ENCODE measurements at places on chromosomes 7 and 10.

DNA sequence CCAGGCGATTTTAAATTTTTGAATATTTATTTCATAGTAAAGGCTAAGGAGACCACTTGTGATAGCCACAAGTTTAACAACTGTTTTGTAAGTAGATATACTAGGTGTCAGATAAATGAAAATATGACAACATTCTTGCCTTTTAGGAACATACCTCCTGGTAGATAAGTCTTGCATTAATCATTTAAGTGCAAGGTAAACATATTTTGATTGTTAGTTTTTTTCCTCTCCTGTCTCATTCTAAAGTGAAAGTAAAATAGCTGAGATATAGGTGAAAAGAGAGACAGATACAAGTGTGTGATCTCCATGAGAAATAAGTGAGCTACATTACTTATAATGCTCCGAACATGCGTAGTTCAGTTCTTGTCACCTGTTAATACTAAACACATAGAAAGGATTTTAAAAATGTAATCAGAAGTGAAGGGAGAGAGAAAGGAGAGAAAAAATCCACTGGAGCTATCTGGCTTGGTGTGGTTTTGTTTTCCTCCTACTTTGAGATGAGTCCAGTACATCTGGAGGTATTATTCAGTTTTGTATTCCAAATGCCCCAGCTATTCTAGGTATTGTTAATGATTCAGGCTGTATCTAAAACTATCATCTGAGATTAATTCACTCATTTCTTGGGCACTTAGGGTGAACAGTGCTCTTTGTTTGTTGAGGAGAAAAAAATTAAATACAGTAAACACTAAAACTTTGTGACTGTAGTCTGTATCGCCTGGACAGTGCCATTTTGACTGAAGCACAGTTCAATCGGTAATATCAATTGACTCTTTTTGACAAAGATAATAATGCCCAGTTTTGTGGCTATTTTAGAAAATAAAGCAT, 21.2 kb downstream of the GLCCI1 start:
- DNase-seq, result no peak

- no peak for DNase-seq
Observed at GRCh38 chr10:98910546-98910945, 325.1 kb downstream of the HPSE2 start.

DNA sequence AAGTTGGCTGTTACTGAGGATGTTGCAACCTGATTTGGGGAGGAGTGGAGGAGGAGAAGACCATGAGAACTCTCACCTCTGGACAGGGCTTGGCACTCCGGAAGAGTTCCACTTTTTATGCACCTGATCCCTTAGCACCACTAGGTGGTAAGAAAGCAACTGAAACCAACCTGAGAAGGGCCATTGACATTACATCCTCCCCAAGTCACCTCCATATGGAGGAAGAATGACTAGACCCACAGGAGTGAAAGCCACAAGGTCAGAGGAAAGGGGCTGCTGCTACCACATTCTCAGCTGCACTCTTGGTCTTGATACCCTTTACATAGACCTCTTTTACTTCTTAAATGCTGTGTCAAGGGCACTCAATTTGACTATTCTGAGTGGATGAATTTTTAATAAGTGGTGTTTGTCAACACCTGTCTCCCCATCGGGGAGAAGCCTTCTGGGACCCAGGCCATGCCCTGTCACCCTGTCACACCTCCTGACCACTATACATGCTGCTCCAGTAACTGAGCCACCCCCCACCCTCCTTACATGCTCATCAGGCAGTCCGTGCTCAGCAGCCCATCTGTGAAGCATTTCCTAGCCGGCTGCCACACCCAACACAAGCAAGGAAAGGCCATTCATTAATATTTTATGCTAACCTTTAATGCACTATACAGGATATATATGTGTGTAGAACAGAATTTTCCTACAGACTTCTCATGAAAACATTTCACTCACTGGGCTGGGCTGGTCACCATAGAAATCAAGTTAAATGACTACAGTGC, 362.9 kb downstream of the GFRA1 start:
- no peak for DNase-seq

- DNase-seq, result no peak
Observed at GRCh38 chr10:119518936-119519335, 23.6 kb downstream of the RGS10 start.

DNA sequence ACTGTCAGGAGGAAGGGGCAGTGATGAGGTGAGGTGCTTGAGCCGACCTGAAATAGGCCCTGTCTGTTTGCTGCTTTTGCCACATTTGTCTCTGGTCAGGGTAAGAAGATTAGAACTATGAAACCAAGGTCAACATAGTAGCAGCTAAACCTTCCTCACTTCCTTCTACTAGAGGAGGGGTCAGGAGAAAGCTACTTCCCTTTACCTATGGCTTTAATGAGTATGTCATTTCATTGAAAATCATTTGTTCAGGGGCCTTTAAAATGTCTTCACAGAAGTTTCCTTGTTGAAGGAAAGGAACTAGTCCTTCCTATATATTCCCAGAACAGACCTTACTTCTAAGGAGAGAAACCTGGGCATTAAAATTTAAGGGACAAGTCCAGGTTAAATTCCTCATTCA, 19.0 kb downstream of the HYAL4 start:
- no peak for DNase-seq

GRCh38 chr10:46514899-46515298, 41.6 kb downstream of the GPRIN2 start:
- DNase-seq, result no peak

DNA sequence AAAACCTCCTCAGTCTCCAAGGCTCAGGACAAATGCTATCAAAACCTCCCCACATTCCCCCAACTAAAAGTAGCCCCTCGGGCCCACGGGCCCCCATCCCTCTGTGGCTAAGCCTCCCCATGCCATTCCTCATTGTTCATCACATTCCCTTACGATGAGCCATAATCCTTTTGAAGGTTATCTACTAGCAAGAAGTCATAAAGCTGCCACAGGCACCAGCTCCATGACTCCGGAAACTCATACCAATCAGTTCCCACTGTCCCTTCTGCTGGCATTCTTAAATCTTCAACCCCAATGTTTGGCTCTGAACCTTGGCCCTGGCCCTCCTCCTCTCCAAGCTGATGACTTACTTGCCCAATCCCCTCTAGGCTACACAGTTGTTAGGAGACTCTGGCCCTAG, 19.4 kb upstream of the TM9SF3 start:
- no peak for DNase-seq

GRCh38 chr7:3520206-3520605, 219.2 kb downstream of the SDK1 start:
- DNase-seq, result no peak

- no peak for DNase-seq
Observed at GRCh38 chr7:128100949-128101713, 69.9 kb upstream of the LRRC4 start.

GRCh38 chr10:63767138-63767801, 246.1 kb downstream of the REEP3 start:
- no peak for DNase-seq

DNA sequence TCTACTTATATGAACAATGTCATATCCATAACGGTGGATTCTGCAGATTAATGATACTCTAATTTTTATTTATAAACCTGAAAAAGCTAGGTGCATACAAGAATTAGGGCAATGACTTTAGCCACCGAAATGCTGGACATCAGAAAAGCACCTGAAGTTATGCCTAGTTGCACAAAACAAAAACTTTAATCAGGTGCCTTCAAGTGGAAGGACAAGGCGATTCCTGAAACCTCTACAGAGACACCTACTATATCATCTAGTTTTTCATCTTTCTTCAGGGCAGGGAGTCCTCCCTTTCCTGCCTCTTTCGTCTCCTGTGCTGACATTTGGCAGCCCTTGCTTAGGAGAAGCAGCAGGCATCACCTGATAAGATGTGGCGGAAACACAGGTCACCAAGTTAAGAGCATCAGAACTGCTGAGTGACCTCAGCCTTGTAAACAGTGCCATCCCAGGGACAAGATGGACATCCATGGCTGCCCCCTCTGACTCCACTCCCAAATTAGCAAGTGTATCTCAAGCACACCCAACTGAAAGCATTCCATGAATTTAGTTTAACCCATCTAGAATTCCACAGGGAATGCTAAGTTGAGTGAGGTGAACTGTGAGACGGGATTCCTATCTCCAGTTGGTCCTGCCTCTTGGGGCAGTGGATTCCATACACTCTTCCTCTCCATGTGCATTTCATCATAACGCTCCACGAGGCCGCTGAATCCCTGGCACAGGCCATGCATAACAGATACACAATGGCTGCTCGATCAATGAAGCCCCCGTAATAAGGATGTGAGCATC, 5.8 kb downstream of the ITPRIP start:
- DNase-seq, result no peak

DNA sequence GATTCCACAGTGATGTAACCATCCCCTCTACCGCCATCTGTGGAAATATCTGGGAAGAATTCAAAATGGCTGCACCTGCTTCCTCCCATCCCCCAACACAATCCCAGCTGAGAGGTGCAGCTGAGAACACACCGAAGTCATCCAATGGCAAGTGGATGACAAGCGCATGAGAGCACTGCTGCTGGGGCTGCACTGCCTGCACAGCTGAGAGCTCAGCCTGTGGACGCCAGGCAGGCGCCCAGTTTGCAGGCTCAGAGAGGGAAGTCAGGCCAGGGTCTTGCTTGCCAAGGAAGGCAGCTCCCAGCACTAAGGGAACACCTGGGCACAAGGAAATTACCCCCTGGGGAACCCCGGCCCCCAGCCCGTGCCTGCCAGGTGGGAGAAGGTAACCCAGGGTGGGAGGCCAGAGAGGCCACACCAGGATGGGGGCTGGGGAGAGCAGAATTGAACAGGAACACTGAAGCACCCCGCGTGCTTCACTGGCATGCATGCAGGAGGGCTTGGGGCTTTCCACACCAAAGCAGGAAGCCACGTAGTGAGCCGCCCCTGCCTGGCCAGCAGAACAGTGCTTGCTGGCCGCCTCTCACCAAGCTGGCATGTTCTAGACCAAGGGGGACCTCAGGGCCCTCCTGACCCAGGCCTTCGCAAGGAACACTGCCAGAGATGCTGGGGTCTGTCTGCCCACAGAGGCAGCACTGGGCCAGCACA, 46.2 kb downstream of the FAM53B start:
- DNase-seq, result no peak

GRCh38 chr10:102086196-102086595, 21.0 kb downstream of the HPS6 start:
- no peak for DNase-seq

- DNase-seq, result no peak
Observed at GRCh38 chr7:106327538-106328481, 43.0 kb upstream of the NAMPT start.

DNA sequence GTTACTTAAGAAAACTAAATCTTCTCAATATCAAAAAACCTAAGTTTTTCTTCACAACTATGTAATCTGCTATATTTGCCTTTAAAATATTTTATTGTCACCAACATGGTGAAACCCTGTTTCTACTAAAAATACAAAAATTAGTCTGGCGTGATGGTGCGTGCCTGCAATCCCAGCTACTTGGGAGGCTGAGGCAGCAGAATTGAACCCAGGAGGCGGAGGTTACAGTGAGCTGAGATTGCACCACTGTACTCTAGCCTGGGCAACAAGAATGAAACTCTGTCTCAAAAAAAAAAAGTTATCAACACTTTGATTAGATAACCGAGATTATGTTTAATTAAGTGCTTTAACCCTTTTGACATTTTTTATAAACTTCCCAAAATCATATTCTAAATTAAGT, 28.3 kb upstream of the CLDN4 start:
- no peak for DNase-seq

DNA sequence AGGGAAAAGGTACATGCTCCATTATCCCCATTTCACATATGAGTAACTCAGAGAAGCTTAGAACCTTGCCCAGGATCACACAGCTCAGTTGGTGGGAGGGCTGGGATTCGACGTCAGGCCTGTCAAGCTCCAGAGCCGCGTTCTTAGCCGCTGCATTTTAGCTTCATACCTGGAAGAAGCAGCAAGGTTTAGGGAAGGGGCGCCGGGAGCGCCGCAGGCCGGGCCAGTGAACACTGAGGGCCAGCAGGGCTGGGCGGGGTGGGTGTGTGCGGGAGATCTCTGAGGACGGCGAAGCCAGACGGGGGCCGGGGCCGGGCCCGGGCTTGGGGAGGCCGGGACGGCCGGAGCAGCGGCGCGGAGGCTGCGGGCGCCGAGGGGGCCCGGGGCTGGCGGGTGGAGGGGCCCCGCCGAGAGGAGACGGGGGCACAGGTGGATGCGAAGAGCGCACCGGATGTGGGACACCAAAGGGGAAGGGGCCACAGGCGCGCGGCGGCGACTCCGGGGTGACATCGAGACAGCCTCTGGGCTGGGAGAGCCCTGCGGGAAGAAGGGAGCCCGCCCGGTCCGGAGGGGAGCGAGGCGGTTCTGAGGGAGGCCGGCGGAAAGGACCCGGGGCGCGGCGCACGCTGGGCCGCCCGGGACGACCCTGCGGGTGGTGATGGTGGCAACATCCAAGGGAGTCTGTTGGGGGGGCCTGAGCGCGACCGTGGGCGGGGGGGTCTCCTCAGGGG, 498 bp downstream of the NDST2 start:
- no peak for DNase-seq

- DNase-seq, result no peak
Observed at GRCh38 chr7:19268737-19269136, 123.5 kb upstream of the FERD3L start.

DNA sequence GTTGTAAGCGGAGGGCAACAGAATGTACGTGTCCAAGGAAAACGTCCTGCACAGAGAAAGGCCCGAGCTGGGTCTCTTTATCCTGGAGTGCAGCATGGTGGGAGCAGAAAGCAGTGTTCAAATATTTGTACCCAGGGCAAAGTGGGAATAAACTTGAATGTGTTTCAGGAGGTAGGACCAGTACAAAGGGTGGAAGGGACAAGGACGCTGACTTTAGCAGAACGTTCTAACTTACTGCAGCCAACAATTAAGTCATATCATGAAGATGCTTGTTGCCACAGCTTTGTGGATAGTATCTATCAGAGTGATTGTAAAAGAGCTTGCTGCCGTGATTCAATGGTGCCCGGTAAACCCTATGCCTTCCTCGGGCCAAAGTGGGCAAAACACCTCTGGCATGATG, 30.5 kb upstream of the ZC3HAV1L start:
- DNase-seq, result no peak

GRCh38 chr10:98528805-98529183, 82.1 kb upstream of the HPS1 start:
- no peak for DNase-seq

GRCh38 chr7:90713628-90714027, 117.5 kb downstream of the CDK14 start:
- no peak for DNase-seq

DNA sequence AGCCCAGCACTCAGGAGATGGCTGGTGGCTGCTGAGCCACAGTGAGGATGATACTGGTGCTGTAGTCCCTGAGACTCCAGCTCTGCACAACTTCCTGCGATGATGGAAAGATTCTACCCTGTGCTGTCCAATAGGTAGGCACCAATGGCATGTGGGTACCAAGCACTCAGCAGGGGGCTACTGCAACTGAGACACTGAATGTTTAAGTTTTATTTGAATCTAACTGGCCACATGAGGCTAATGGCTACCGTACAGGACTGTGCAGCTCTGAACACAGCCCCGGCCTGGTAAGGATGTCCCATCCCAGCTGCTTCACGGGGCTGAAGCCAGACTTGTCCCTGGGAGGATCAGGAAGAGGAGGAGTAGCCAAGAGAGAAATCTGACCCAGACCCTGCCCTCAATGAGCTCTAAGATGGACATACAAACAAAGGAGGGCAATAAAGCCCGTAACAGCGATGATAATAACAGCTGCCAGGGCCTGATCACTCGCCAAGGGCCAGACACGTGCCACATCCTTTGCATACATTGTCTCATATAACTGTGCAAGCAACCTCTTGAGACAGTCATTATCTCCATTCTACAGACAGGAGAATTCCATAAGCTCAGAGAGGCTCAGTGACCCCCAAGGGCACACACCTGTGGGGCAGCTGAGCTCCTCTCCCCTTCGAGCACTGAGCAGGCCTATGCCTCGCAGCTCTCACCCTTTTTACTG, 3.8 kb downstream of the GPRIN2 start:
- DNase-seq, result no peak
